ENCODE measurements at places on chromosomes 7 and 10.

DNA sequence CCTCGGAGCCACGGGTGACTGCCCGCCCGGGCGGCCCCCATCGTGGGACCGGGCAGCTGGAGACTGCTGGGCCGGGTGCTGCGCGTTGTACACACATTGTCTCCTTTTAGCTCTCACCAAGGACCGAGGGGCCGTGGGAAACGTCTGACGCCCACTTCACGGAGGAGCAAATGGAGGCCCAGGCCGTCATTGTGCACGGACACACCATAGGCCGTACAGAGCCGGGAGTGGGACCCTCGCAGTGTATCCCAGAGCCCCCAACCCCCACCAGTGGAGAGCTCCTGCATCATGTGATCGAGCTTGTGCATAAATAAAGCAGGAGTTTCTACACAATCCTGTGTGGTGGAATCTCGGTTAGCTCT is 722 bp downstream of the DENND10 start:
- peak; percentile 29 for ATAC-seq

GRCh38 chr10:127757033-127757432 is 20.0 kb downstream of the FOXI2 start:
- no peak for ATAC-seq

GRCh38 chr10:59970396-59971368 is 64.3 kb upstream of the CCDC6 start:
- no peak for ATAC-seq

- no peak for ATAC-seq
These were observed 98.3 kb downstream of the TMEM130 start for GRCh38 chr7:98771519-98771918.

DNA sequence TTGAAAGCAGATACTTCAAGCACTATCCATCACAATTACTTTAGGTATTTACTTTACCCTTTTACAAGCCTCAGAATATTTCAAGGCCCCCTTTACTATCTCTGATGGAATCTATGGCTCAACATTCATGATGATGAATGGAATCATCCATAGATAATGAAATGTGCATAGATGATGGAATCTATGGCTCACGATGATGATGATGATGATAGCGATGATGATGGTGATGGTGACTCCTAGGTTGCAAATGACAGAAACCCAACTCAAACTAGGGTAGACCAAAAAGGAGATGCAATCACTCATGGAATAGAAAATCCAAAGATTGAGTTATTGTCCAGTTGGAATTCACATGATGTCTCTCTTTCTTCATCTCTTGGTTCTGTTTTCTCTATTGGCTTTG is 55.7 kb downstream of the NEBL start:
- ATAC-seq: no peak

DNA sequence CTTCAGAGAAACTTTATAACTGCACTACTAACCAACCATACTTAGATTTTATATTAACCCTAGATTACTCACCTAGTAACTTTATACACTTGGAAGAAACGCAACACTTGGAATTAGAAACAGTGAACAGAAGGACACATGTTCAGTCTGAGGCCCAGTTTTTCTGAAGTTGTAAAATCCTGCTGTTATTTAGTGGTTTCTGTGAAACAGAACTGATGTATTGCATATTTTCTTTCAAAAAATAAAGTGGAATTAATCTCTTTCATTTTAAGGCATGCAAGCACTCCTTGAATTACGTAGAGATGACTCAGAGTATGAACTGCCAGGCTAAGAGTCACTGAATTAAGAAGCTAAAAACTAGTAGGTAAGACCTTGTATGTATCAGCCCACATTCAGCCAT is 215.8 kb downstream of the SKAP2 start:
- ATAC-seq: no peak

DNA sequence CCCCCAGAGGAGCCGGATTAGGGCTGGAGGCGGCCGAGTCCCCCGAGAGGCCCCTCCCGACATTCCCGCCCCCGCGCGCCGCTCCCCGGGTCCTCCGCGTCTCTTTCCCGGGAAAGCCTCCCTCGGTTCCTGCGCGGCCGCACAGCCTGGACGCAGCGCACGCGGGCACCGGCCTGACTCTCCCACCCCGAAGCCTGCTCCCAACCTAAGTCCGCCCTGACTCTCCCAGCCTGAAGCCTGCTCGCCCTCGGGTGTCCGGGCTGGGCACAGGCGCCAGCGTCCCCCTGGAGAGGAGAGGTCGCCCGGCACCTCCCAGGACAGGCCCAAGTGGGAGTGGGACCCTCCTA is 441 bp upstream of the VENTX start:
- no peak for ATAC-seq

DNA sequence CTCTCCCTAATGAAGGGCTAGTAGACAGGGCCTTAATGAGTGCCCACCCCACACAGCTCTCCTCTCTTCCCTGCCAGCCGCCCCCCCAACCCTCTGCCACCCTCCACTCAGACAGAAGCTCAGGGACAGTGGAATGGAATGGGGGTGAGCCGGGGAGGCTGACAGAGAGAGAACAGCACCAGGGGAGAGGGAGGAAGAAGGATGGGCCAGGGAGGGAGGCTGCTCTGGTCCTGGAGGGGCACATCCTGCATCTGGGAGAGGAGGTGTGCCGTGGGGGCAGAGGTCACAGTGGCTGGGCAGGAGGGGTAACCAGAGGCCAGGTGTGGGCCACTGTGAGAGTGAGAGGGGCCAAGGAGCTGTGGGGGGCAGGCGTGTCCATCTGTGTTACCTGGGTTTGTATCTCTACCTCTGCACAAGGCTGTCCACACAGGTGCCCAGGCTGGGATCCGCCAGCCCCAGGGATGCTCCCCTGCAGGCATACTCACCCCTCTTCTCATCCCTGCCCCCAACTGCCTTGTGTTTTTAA is 2.4 kb downstream of the NYAP1 start:
- no peak for ATAC-seq

DNA sequence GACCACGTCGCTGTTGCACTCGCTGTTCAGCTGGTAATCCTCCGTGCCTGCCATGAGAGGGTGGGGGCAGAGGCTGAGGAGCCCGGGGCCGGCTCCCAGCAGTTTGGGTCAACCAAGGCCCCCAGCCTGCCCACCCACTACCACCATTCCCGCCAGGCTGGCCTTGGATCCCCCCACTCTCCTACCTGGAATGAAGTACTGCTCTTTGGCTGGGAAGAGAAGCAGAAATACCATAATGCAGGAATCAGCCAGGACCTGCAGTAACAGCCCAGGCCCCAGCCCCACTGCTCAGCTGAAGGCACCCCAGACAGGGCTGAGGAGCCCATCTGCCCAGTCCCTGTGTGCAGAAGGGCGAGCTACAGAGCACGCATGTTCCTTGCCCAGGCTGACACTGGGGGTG is 138.0 kb downstream of the SLIT1 start:
- no peak for ATAC-seq

GRCh38 chr7:127379642-127380041 is 12.9 kb downstream of the ZNF800 start:
- no peak for ATAC-seq

GRCh38 chr7:141073173-141073640 is 657 bp upstream of the TMEM178B start:
- ATAC-seq: peak; percentile 57

DNA sequence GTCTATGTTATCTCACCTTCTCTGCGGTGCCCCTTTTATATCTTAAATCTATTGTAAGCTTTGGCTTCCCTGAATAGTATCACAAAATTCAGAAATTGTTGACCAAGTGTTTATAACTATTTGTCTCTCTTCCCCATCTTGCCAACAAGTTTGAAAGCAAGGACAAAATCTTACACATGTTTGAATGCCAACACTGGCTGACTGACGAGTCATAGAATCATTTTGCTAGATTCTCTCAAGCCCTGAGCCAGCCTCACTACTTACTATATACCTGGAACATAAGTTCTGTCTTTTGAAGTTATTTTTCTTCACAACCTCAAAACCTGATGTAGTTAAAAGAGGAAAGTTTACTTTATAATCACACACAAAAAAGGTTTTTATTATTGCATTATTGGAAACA is 700.7 kb downstream of the PHTF2 start:
- no peak for ATAC-seq

DNA sequence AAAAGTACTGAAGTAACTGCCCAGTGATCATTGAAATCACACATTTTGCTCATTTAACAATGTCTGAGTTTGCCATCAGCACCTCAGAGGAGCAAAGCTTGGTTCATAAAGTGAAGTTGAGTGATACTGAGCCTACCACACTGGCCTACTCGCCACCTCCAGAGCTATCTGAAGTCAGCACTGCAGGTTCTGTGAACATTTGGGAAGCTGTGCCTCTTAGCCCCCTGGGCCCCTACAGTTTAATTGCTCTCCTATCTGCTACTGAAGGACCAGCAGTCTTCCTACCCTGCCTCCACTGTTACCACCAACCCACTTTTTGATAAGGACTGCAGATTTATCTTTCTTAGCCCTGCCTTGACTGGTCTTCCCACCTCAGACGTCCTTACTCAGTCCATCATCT is 2.0 kb upstream of the SEMA4G start:
- no peak for ATAC-seq

DNA sequence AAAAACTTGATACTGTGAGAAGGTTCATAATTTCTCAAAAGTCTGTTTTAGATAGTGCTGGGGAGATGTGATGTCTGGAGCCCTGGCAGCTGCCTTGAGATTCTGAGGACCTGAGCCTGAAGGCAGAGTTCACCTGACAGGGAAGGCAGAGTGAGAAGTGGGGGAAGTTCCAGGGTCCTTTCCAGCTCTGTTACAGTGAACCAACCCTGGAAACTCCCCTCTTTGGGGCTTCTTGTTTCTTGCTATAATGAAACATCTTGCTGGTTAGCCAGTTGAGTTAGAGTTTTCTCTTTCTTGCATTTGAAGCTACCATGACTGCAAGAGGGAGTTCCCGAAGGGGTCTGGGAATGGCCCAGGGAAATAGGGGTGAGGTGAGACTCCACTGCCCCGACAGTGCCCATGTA is 158.9 kb upstream of the TNRC18 start:
- no peak for ATAC-seq

DNA sequence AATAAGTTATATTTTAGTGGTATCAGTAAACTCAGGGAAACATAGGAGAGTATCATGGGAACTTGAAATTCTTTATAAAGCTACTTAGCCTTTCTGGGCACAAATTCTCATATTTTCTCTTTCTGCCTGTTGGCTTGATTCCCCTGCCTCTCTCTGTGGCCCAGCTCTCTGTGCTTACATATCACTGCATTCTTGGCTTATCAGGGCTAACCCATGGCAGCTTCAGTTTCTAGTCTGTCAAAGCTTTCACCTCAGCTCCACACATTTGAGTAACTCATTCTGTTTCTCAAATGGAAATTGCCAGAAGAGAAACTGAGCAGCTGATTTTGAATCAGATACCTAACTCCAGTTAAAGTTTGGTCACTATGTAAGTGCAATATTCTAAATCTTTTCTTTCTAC is 713.1 kb downstream of the DNAJB9 start:
- ATAC-seq: no peak

DNA sequence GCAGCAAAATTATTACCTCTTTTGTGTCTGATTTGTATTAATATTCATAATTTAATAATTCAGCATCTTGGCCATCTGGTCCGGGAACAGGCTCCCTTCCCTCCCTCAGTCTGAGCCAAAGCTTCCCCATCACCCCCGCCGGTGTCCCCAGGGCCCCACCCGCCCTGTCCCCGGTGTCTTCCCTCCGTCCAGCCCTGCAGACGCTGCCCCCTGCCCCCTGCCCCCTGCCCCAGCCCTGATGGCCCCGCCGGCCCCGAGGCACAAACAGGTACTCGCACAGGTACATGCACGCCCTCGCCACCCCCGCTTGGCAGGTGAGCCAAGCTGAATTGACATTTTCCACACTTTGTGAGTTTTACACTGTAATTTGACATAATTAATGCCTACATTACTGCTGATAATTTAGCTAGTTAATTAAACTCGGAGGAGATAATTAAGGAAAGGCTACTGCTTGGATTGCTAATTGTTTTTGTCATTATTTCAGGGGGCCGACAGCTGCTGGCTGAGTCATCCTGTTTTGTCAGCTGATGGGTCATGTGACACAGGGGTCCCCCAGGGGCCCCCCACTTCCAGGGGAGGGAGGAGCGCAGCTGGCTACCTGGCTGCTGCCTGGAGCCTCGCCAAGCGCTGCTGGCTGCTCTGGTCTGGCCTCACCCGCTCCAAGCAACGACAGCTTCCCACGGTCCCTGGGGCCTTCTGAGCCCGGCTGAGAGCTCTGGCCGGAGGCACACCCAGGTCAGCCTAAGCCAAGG is 36.6 kb downstream of the MICALL2 start:
- ATAC-seq: no peak

GRCh38 chr10:120609006-120609405 is 152.0 kb downstream of the PLPP4 start:
- ATAC-seq: no peak

GRCh38 chr10:78389419-78389818 is 355.8 kb downstream of the RPS24 start:
- no peak for ATAC-seq
